Activated CD8-positive, alpha-beta T cell treated with anti-CD3 and anti-CD28 coated beads, Interleukin-2, amount 10 ng/mL, durations not matched to agents 7 days and 5 days (primary cell): ENCODE measurements at places on chromosomes 1 and 21. TPM values are rescaled to one million over a fixed set of nuclear protein-coding genes. Genes with fewer than 3 reads are reported as not detected.

DNA sequence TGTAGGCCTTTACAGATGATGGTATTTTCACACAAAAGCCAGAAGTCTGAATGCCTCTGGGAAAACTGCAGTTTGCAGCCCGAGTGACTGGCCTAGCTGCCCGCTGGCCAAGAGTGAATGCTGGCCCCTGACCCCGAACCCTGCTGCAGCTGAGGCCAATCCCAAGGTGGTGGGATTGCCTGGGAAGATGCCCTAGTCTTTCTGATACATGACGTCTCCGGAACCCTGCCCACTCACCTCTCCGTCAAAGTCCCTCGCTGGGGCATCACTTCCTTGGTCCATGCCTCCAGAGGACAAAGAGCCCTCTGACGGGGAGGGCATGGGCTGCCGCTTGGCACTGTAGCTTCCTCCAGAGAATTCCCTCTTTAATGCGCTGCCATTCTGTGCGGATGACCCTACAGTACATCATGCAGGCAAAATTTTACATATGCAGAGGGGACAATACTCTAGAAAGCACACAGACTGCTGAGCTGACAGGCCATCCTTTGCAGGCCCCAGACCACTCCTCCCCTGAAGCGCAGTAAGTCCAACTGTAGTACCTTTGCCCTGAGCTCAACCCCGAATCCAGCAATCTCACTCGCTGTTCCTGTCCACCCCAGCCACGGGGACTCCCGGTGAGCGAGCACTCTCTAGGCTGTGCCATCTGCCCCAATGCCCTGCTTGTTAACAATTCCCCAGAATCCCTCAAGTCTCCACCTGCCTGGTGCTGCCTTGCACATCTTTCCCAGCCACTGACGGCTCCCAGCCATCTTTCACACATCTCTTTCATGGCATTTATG lies 54.7 kb downstream of the COQ8A start:
- H3K36me3 ChIP-seq, result no peaks in the 10 kb centered on the region
- H3K4me3 ChIP-seq, result no peak overlapping the region
- H3K4me1 ChIP-seq, result peaks cover 10% of the 10 kb centered on the region
- peaks cover 8% of the 10 kb centered on the region for H3K27me3 ChIP-seq

DNA sequence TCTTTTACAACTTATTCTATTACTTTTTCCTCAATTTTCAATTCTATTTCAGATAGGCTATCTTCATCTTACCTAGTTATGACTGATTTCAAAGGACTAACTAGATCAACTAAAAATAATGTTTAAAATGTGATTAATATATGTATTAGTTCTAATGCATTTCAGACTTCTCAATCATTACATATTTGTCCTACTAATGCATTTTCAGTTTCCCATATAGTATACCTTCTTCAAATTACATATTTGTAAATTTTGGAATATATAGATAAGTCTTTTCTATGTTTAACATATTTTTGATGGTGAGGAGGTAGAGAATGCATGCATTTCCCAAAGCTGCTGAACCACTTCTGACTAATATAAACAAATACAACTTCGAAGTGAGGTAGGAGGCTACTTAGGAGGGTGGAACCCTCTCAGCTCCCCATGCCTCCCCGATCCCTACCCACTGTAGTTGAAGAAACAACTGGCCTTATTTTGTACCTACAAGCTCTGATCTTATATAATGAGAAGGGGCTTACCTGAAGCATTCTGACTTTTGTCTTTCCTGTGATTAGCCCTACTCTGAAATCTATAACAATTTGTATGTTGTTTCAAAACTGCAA lies 1.7 kb downstream of the TRMT1L start:
- H3K27me3 ChIP-seq, result no peaks in the 10 kb centered on the region
- H3K4me3 ChIP-seq, result peak overlapping the region; percentile 99
- peaks cover 8% of the 10 kb centered on the region for H3K36me3 ChIP-seq
- H3K27ac ChIP-seq, result no peak overlapping the region

GRCh38 chr1:86787621-86788020 lies 83.2 kb downstream of the SH3GLB1 start:
- H3K4me1 ChIP-seq, result no peaks in the 10 kb centered on the region
- H3K27me3 ChIP-seq, result no peaks in the 10 kb centered on the region
- H3K27ac ChIP-seq, result no peak overlapping the region
- DNase-seq, result no peak
- H3K4me3 ChIP-seq, result no peak overlapping the region

DNA sequence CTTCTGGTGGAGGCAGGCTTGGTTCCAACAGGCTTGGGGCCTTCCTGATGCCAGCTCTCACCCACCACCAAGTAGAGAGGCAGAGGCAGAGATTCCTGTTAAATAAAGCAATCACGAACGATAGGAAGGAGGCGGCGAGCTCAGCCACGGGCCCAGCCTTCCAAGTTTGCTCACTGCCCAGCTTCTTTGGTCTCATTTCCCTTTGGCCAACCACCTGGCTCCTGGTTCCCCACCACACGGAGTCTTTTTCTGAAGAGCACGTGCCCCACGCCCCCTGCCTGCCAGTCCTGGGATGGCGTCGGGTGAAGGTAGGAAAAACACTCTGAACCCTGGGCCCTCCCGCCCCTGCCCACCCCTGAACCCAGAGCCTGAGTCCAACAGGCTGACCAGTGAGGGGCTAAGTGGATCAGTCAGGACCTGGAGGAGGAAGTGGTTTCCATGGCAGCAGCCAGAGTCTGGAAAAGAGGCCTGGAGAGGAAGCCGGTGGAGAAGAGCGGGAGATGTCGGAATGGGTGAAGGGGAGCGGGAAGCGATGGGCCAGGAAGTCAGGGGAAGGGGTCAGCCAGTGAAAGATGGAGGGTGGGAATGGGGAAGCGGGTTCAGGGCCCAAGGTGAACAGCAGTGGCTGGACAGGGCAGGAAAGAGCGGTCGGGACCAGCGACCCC lies 158.2 kb upstream of the KLHDC7A start:
- no peaks in the 10 kb centered on the region for H3K36me3 ChIP-seq
- H3K4me1 ChIP-seq, result no peaks in the 10 kb centered on the region
- no peaks in the 10 kb centered on the region for H3K27me3 ChIP-seq
- H3K4me3 ChIP-seq, result no peak overlapping the region
- no peak overlapping the region for H3K27ac ChIP-seq

- no peak for DNase-seq
- peak overlapping the region; percentile 78 for H3K4me3 ChIP-seq
- H3K36me3 ChIP-seq, result peaks cover 26% of the 10 kb centered on the region
- no peaks in the 10 kb centered on the region for H3K27me3 ChIP-seq
Observed at GRCh38 chr21:43726686-43727518, 8.0 kb downstream of the PDXK start.

- no peak overlapping the region for H3K27ac ChIP-seq
- no peak overlapping the region for H3K4me3 ChIP-seq
- peaks cover 6% of the 10 kb centered on the region for H3K27me3 ChIP-seq
- peak; percentile 37 for DNase-seq
Observed at GRCh38 chr1:48572646-48573258, 100.7 kb upstream of the SPATA6 start.

GRCh38 chr1:85343612-85344255 lies 67.3 kb upstream of the BCL10 start:
- no peaks in the 10 kb centered on the region for H3K36me3 ChIP-seq
- H3K4me3 ChIP-seq, result no peak overlapping the region
- H3K27ac ChIP-seq, result no peak overlapping the region
- no peaks in the 10 kb centered on the region for H3K4me1 ChIP-seq

GRCh38 chr1:208084220-208084619 lies 160.0 kb downstream of the PLXNA2 start:
- H3K27me3 ChIP-seq, result no peaks in the 10 kb centered on the region
- no peaks in the 10 kb centered on the region for H3K36me3 ChIP-seq
- peaks cover 19% of the 10 kb centered on the region for H3K4me1 ChIP-seq

DNA sequence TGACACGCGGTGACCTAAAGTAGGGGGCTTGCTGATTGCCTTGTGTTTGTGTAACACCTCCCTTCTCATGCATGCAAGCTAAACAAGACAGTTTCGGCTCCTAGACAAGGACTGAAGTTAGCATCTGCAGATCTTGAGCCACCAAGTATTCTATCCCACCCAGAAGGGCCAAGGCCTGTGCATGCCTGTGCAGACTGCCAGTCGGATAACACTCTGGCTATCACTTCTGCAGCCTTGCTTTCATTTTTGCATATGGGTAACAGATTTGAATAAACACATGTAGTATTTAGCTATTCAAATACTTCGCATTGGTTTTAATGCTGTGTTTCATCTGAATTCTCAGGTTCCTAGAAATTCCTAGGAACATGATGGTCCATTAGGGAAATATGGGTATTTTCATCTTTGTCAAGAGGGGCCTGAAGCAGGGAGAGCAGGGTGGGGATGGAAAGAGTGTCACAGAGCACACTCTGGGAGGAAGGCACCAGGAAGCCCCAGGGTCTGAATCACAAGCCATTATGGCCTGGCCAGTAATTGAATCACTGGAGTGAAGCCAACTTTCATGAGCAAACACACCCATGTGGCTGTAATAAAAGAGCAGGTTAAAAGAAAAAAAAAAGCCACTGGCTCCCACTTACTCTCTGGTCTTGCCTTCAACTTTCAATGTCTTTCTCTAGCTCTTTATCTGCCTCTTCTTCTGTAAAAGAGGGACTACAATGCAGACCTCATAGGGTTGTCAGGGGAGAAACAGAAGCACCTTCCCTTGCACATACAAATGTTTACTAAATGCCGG lies 28.3 kb downstream of the GADD45A start:
- H3K27me3 ChIP-seq, result peaks cover 2% of the 10 kb centered on the region
- H3K4me1 ChIP-seq, result peaks cover 9% of the 10 kb centered on the region
- no peak overlapping the region for H3K4me3 ChIP-seq
- no peak overlapping the region for H3K27ac ChIP-seq
- H3K36me3 ChIP-seq, result no peaks in the 10 kb centered on the region
- DNase-seq, result no peak

DNA sequence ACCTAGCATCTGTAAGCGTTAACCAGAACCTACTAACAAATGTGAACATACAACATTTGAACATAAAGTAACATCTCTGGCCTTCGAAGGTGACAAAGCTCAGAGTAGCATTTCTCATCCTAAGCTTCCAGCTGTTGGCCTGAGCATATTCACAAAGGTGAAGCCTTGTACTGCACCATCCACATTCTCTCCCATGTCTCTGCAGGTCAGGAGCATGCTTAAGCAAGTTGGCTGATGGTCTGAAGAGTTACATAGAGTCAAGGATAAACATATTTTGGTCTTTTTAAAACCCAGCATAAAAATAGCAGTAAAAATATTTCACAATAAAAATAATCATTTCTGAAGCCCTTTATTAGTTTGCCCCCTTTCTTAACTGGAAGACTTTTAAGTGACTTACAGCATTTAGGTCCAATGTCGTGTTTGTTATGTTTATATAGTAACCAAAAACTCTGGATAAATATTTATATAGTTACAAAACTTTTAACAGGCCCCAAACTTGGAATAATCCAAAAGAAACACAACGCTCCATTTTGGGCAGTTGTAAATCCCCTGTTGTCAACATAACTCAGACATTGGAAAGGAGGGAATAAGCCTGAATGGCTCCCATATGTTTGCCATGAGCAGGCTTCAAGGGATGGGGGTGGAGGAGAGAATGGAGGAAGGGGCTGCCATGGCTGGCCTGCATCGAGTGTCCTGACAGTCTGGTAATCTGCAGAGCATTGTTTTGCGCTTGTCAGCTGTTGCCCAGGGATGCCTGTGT lies 42.8 kb upstream of the ENAH start:
- no peak for DNase-seq
- H3K4me3 ChIP-seq, result no peak overlapping the region
- no peaks in the 10 kb centered on the region for H3K4me1 ChIP-seq
- H3K27ac ChIP-seq, result no peak overlapping the region
- no peaks in the 10 kb centered on the region for H3K27me3 ChIP-seq

GRCh38 chr1:47229031-47229885 lies 2.8 kb downstream of the TAL1 start:
- peaks cover 82% of the 10 kb centered on the region for H3K27me3 ChIP-seq
- H3K4me1 ChIP-seq, result peaks cover 32% of the 10 kb centered on the region
- no peak overlapping the region for H3K4me3 ChIP-seq
- DNase-seq, result no peak
- H3K36me3 ChIP-seq, result no peaks in the 10 kb centered on the region
- no peak overlapping the region for H3K27ac ChIP-seq

DNA sequence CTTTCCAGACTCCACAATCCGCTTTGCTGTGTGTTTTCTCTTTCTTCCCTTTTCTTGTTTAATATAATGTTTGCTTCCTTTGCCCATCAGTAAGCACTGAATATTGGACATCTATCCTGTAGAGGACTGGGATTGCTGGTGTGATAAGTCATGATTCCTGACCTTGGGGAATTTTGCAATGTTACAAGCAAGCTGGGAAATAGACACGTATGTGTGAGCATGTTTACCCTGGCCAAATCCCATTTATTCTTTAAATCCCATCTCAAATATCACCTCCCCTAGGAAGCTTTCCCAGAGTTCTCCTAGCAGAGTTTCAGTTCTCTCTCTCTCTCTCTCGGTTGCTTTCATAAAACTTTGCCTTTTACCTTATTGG lies 155.3 kb downstream of the ROR1 start:
- H3K36me3 ChIP-seq, result no peaks in the 10 kb centered on the region
- no peaks in the 10 kb centered on the region for H3K27me3 ChIP-seq
- DNase-seq, result no peak

GRCh38 chr1:111512132-111512889 lies 8.9 kb upstream of the ADORA3 start:
- H3K4me1 ChIP-seq, result peaks cover 44% of the 10 kb centered on the region
- H3K27me3 ChIP-seq, result no peaks in the 10 kb centered on the region
- H3K36me3 ChIP-seq, result no peaks in the 10 kb centered on the region
- peak overlapping the region; percentile 8 for H3K27ac ChIP-seq
- DNase-seq, result no peak

DNA sequence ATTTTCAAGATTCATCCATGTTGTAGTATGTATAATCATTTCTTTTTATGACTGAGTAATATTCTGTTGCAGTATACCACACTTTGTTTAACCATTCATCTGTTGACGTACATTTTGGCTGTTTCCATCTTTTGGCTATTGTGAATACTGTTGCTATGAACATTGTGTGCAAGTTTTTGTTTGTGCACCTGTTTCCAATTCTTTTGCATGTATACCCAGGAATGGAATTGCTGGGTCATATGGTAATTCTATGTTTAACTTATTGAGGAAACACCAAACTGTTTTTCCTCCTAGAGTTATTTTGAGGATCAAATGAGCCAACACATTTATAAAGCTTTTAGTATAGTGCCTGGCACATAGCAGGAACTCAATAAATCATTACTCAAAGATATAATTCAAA lies 49.2 kb upstream of the MAN1A2 start:
- peaks cover 7% of the 10 kb centered on the region for H3K27me3 ChIP-seq
- no peak overlapping the region for H3K27ac ChIP-seq
- DNase-seq, result no peak
- H3K36me3 ChIP-seq, result no peaks in the 10 kb centered on the region
- no peak overlapping the region for H3K4me3 ChIP-seq
- no peaks in the 10 kb centered on the region for H3K4me1 ChIP-seq

GRCh38 chr1:243267914-243268653 lies 12.2 kb downstream of the SDCCAG8 start:
- peaks cover 8% of the 10 kb centered on the region for H3K36me3 ChIP-seq
- no peak for DNase-seq
- no peak overlapping the region for H3K4me3 ChIP-seq
- no peaks in the 10 kb centered on the region for H3K27me3 ChIP-seq

GRCh38 chr1:168498159-168498631 lies 45.6 kb downstream of the XCL2 start:
- H3K36me3 ChIP-seq, result peaks cover 39% of the 10 kb centered on the region

Gene LRRC39
- total RNA-seq, result 0.45 TPM

Gene CD1B
- total RNA-seq, result not detected

Gene WDR64
- 0.31 TPM for total RNA-seq

Gene PLA2G2C
- not detected for total RNA-seq

Gene MTHFR
- 32.4 TPM for total RNA-seq

Gene TEX38
- not detected for total RNA-seq

Gene BTG2
- 58.9 TPM for total RNA-seq

Gene SERPINC1
- total RNA-seq, result not detected

Gene TRAPPC10
- 72.2 TPM for total RNA-seq
